Fibroblast of villous mesenchyme (primary cell): ENCODE measurements at places on chromosomes 13 and 19. TPM values are rescaled to one million over a fixed set of nuclear protein-coding genes. Genes with fewer than 3 reads are reported as not detected.

DNA sequence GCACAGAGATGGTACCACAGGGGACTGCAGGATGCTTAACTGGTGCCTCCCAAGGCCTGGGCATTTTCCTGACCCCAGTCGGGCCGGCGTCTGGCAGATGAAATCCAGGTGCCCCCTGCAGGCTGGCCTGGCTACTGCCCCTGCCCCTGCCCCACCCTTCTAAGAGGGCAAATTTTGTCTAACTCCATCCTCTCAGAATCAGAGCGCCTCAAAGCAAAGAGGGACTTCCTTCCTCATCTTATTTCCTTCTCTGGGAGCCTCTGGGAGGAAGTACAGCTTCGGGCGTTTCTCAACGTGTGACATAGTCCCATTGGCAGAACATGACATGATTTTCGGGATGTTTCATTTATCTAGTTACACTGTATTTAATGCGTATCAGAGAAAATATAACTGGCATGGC, 2.7 kb downstream of the PRKACA start:
- no peak for DNase-seq

GRCh38 chr13:110484290-110485048, 77.1 kb downstream of the RAB20 start:
- no peak for DNase-seq

- DNase-seq = no peak
Observed at GRCh38 chr13:29676941-29677452, 81.5 kb upstream of the SLC7A1 start.

The ATXN8OS gene
- not detected in 2 replicates for total RNA-seq

GRCh38 chr13:43935878-43936277, 56.2 kb downstream of the LACC1 start:
- DNase-seq = no peak

The OR7E24 gene
- not detected in 2 replicates for total RNA-seq

- no peak for DNase-seq
Observed at GRCh38 chr19:19493841-19494546, 21.4 kb downstream of the TSSK6 start.

DNA sequence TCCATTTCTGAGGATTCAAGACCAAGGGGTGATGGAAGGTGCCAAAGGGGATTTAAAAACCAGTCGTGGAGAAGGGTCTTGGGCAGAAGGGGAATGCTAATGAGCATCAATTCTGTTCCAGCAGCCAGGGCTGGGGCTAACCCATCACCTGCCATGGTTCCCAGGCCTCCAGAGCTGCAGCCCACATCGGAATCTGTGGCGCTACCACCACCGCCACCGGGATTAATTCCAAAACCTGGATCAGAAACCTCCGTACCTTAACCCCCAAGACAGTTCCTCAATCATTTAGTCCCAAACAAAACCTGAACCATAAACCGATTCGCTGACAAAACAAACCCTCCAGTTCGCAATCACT, 583 bp downstream of the ZNF615 start:
- no peak for DNase-seq
